ENCODE measurements at places on chromosomes 6 and 20.

DNA sequence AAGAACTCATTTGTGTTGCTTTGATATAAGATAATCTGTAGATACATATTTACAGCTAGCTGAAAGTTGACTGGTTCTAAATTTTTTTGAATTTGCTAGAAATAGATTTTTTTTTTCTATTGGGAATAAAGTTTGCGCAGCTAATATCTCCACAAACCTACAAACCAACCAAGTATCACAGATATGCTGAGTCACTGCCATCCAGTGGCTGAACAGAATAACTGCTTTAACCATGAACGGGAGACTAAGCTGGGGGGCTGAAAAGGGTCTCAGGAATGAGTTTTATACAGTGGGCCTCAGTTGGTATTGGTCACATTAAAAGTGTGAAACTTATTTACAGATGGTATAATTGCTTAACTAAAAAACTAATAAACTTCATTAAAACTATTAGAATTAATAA lies 326.7 kb upstream of the CNR1 start:
- no peak for DNase-seq

- DNase-seq: no peak
Measured at GRCh38 chr6:69789578-69789977, 7.2 kb downstream of the LMBRD1 start.

GRCh38 chr20:22590662-22591061 lies 6.3 kb upstream of the FOXA2 start:
- no peak for DNase-seq

GRCh38 chr6:108741331-108741989 lies 106.8 kb upstream of the ARMC2 start:
- no peak for DNase-seq

DNA sequence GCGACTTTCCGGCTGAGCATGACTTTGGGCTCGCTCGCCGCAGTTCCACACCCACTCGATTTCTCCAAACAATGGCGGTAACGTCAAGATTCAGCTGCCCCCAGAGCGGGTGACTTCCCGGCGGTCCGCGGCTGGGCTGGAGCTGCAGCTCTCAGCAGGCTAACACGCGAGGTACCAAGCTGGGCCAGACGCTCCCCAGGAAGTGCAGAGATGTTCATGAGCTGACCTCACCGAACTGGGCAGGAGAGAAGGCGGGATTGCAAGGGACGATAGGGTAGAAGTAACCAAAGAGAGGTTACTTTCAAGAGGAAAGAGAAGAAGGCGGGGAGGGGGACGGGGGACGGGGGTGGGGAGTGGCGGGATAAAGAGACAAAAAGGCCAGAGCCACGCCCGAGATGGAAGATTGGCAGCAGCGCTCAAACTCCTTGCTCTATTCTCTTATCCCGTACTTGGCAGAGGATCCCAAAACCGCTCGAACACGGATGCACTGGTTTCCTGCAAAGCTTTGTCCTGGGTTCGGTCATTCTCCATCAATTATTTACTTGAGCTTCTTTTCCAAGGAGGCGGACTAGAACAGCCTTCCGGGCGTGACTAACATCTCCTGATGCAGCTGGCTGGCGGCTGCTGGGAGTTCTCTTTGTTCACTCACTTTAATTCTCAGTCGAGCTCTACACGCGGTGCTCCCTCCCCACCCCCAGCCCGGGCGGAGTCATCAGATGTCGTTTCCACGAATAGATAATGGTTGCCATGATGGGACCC lies at the start of gene MTCL3:
TSS of gene MTCL3 (minus strand) at position 626 of the 759 bp plus-strand sequence.
- DNase-seq: no peak

GRCh38 chr20:62225820-62226635 lies 6.0 kb upstream of the HRH3 start:
- DNase-seq: no peak

GRCh38 chr6:3926150-3926482 lies 76.9 kb downstream of the FAM50B start:
- no peak for DNase-seq

GRCh38 chr20:35870541-35871258 lies 83.6 kb downstream of the SCAND1 start:
- DNase-seq: no peak

GRCh38 chr20:46701057-46701456 lies 8.4 kb upstream of the SLC2A10 start:
- no peak for DNase-seq

DNA sequence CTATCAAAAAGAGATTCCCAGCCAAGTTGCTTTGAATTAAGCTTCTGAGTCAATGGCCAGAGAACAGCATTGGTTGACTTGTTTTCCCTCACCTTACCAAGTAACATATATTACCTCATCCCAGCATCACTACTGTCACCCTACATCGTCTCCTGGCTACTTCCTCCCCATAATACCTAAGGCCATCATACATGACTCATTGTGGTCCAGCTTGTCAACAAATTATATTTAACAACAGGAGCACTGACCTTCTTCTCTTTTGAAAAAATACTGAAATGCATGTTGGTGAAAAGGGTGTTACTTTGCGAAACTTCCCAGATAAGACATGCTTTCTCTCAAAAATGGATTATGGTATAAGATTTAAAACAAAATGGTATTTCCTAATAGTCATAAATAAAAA lies 106.9 kb downstream of the TBX18 start:
- DNase-seq: no peak

GRCh38 chr20:53867741-53868351 lies 202.5 kb downstream of the BCAS1 start:
- no peak for DNase-seq

DNA sequence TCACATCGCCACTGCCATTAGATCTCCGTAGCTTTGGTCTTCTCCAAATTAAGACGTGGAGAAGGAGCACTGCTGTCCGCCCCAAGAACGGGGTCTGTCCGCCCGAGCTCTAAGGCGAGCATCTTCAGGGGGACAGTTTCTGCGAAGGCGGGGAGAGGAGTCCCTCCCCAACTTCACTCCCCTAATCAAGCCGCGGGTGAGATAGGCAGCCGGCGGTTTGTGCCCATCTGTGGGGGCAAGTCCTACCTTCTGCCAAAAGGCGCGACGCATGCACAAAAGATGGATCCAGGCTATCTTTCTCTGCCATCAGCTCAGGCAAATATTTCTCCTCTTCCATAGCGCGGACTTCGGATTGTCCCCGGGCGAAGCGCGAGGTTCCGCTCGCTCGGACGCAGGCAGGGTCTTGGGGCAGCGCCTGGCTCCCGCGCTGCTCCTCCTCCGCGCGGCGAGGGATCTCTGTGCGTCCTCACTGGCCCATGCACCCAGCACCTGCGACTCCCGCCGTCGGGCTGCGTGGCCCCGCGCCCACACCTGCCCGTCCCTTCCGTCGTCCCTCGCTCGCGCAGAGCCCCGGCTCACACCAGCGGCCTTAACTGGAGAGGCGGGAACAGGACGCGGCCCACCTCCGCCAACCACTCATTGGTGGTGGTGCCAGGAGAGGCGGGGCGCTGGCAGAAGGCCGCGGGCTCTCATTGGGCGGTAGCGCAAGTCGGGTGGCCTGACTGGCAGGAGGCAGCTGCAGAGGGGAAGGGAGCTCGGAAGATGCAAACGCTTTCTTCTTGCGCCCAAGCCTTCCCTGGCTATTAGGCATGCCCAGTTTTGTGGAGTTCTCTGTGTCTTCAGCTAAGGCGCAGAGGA lies at the start of gene KHDRBS2:
TSS of gene KHDRBS2 (minus strand) at position 614 of the 858 bp plus-strand sequence.
- no peak for DNase-seq

GRCh38 chr6:15401769-15402250 lies 155.9 kb downstream of the JARID2 start:
- DNase-seq: no peak

- no peak for DNase-seq
Measured at GRCh38 chr6:17303444-17303843, 22.3 kb downstream of the RBM24 start.

GRCh38 chr6:100126790-100127484 lies 132.9 kb upstream of the MCHR2 start:
- no peak for DNase-seq
